GM13976 (cell line): ENCODE measurements at places on chromosomes 16 and 17.

DNA sequence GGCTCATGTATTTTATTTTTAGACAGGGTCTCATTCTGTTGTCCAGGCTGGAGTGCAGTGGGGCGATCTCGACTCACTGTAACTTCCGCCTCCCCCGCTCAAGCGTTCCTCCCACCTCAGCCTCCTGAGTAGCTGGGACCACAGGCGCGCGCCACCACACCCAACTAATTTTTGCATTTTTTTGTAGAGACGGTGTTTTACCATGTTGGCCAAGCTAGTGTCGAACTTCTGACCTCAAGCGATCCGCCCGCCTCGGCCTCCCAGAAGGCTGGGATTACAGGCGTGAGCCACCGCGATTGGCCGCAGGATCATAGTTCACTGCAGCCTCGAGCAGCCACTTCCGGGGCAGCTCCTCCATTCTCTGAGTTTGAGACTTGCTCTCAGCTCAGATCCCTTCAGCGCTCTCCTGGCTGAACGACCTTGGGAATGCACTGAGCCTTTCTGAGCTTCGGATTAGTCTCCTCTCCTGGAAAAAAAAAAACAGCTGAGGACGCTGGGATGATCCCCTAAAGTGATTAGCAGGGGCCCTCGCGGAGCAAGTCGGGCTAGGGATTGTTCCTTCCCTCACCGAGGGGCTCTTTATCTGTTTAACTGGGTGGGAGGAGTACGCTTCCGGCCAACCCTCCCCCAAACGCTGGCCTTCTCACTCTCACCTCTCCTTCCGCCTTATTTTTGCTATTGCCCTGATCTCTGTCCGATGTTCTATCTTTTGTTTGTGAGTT is 1.1 kb upstream of the PKMYT1 start:
- no peak for DNase-seq

DNA sequence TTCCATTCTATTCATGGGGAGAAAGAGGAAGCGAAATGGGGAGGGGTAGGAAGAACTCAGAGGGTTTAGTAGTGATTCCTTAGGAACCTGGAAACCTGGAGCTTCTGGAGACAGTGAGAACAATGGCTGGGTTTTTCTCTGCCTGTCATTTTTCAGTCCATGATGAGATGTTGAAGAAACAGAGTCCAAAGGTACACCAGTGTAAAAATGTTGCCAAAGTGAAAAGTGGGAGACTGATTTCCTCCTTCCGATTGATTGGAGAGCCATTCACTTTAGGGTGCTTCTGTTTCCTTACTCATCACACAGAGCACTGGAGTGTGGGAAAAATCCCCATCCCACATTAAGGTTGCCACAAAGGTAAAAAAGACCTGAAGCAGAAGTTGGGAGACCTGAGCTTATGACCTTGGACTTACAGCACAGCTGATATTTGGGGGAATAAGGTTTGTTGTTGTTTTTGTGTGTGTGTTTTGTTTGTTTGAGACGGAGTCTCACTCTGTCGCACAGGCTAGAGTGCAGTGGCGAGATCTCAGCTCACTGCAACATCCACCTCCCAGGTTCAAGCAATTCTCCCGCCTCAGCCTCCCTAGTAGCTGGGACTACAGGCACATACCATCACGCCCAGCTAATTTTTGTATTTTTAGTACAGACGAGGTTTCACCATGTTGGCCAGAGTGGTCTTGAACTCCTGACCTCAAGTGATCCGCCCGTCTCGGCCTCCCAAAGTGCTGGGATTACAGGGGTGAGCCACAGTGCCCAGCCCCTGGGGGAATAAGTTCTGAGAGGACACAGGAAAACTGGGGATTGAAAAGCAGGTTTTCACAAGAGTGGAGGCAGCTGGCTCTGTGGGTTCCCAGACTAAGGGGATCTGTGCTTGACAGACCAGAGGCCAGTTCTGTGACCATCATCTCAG is 1.4 kb upstream of the DHX8 start:
- no peak for DNase-seq

- DNase-seq = no peak
These were observed 13.7 kb downstream of the PLCG2 start for GRCh38 chr16:81792828-81793227.

GRCh38 chr17:21172846-21173245 is 41.1 kb downstream of the TMEM11 start:
- DNase-seq = peak; percentile 7

DNA sequence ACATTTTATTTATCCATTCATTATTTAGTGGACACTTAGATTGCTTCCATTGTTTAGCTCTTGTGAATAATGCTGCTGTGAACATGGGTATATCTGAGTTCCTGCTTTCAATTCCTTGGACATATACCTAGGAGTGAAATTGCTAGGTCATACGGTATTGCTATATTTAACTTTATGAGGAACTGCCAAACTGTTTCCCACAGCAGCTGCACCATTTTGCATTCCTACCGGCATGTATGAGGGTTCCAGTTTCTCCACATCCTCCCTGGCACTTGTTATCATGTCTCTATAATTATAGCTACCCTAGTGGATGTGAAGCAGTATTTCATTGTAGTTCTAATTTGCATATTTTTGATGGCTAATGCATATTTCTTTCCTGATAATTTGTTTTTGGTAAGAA is 23.7 kb upstream of the DRG2 start:
- no peak for DNase-seq

- no peak for DNase-seq
These were observed 3.3 kb upstream of the MBTPS1 start for GRCh38 chr16:84120023-84120422.

- no peak for DNase-seq
These were observed 120.8 kb downstream of the MSI2 start for GRCh38 chr17:57377094-57377493.

DNA sequence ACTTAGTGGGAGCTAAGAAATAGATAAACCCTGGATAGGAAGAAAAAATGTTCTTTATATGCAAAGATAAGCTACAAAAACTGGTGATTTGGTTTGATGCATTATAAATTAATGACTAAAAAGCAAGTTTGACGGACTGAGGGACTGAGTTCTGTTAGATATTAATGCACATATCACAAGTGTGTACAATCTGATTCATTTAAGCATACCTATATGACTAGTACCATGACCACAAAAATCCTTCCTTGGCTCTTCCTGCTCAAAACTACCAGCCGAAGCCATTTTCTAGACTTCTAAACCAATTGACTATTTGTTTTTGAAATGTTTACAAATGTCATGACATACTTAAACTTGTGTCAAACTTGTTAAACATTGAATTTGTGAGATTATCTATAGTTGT is 374.5 kb upstream of the MON1B start:
- no peak for DNase-seq

DNA sequence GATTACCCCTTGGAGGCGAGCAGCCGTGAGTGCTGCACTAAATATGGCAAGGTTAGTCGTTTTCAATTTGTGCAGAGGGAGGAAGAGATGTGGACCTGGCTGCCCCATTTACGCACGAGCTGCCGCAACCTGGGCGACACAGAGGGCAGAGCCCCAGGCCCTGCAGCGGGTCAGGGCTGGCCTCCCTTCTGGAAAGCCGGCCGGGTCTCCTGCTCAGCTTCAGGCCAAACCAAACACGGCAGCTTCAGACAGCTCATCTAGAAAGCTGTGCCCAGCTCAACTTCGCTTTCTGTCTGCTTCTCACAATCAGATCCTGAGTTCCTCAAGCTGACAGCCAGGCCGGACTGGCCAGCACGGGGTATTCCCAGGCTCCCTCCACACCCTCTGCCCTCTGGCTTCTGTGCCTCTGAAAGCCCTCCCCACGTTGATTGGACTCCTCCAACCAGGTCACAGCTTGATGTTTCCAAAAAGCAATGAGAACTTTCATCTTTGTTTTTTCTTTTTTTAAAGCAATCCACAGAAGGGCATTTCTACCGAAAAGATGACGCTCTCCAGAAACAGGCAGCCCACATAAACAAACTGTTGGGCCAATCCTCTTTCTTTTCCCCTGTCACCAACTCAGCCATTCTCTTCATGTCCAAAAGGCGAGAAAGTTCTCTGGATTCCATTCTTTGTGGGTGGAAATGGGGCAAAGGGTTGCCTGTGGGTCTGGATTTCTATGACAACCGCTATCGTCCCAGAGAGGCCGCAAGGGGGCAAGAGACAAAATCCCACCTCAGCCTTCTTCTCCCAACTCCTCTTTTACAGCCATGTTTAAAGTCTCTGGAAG is 189.0 kb downstream of the ZFHX3 start:
- no peak for DNase-seq

GRCh38 chr17:40550608-40551007 is 14.7 kb downstream of the CCR7 start:
- peak; percentile 24 for DNase-seq

DNA sequence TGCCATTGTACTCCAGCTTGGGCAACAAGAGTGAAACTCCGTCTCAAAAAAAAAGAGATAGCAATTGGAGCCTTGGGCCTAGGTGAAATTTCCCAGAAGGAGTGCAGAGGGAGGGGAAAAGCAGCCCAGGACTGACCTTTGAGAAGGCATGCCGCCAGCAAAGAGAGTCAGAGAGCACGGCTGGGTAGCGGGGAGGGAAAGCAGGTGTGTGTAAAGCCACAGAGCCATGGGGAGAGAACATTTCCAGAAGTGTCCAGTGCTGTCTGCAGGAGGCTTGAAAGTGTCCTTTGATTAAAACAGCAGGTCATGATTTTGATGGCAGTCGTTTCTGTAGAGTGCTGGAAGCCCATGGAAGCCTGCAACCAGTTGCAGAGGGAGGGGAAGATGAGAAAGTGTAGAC is 8.1 kb downstream of the C16orf54 start:
- DNase-seq = no peak

DNA sequence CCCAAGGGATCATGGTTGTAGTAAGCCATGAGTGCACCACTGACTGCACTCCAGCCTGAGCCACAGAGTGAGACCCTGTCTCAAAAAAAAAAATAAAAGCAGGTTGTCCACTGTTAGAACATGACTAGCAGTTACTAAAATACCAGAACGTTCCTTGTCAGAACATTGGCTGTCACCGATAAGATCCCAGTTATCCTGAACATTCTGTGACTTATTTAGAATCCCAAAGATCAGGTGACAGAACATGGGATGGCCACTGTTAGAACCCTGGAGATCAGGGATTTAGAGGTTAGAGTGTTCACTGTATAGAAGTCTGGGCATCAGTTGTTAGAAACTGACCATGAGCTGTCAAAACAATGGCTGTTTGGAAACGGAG is 8.6 kb downstream of the CES4A start:
- DNase-seq = no peak

DNA sequence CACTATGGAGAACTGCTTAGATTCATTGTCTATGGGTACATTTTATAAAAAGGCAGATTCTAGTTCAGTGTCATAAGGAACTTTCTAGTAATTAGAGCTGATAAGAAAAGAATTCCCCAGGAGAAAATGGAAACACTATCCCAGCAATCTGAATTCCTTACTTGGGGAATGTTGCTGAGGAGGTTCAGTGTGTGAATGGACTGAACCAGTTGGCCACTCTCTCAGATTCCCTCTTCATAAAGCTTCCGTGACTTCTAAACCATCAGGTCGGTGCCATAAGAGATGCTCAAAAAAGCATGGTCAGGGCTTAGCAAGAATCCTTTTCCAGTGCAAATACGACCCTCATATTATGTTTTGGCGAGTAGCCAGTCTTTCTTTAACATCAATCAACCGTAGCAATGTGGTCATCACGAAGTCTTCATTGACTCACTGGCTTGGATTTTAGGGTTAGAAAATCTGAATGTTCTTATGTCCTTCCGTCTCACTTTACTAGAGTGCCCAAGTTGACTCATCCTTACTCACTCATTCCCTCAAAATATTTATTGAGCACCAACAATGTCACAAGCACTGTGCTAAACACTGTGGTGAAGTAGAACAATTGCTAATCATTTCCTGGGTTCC is 102.7 kb upstream of the HLF start:
- no peak for DNase-seq

- DNase-seq = no peak
These were observed 11.2 kb upstream of the MTSS2 start for GRCh38 chr16:70696952-70697593.

GRCh38 chr16:70551788-70552187 is 28.2 kb downstream of the SF3B3 start:
- DNase-seq = no peak

GRCh38 chr16:11276896-11277593 is 765 bp upstream of the PRM2 start:
- DNase-seq = no peak

DNA sequence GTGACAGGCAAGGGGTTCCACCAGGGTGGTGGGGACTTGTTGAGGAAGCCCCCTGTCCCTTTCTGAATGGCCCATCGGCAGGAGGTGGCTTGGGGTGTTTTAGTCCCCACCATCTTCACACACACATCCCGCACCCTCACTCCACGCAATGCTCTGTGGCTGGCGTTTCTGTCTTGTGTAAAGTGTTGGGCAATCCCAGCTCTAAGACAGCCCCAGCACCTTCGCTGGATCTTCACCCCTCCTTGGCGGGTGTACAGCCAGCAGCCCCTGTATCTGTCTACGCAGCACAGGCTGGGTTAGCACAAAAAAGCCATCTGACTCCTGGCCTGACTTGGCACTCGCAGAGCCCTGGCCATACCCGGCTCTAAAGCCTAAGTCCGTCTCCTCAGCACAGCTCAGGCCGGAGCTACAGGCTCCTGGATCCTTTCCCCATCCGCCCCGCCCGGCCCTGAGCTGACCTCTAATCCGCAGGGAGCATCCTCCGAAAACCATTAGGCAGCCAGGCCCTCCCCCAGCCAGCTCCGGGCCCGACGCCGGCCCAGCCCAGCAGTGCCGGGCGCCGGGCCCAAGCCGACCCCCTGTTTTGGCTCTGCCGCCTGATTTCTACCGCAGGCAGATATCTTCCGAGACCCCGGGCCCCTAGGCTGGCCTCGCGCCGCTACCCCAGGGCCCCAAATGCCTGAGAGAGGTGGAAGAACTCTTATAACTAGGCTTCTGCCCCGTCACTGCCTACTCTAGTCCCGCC is 42.4 kb upstream of the TAC4 start:
- no peak for DNase-seq

GRCh38 chr17:66543526-66543925 is 241.1 kb downstream of the PRKCA start:
- DNase-seq = no peak

- no peak for DNase-seq
These were observed 24.0 kb downstream of the RNF213 start for GRCh38 chr17:80284631-80285030.

DNA sequence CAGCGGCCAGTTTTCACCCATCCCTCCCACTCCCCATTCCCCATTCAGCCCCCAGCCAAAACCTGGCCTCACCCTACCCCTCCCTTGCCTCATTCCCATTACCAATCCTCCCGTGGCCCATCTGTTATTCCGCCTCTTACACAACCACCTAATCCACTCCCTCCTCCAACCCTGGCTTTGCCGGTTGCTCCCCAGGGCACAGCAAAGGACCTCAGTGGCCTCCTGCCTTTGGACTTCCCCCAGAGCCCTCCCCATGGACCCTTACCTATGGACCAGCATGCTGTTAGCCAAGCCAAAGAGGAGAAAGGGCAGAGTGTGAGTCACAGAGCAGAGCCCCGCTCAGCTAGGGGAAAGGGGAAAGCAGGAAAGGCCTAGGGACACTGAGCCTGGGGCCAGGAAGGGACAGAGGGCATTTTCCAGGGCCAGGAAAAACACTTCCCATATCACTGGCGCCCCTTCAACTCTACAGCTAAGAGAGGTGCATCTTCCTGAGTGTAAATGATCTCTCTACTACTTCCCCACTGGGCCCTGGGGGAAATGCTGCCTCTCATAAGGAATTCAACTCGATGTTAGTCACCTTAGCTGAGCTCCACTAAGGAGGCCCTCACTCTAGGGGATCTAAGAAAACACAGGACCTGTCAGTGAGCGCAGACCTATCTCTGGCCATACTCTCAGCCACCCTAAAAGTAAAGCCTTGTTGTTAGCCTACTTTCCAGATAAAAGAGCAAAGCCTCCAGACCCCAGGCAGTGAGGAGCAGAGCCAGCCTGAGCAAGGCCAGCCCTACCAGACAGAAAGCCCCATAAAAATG is 10.6 kb downstream of the PEMT start:
- DNase-seq = no peak

- DNase-seq = peak; percentile 86
These were observed 15.6 kb upstream of the ZFPM1 start for GRCh38 chr16:88437367-88437964.
